HepG2 (cell line): ENCODE measurements at places on chromosomes 5 and 9.

DNA sequence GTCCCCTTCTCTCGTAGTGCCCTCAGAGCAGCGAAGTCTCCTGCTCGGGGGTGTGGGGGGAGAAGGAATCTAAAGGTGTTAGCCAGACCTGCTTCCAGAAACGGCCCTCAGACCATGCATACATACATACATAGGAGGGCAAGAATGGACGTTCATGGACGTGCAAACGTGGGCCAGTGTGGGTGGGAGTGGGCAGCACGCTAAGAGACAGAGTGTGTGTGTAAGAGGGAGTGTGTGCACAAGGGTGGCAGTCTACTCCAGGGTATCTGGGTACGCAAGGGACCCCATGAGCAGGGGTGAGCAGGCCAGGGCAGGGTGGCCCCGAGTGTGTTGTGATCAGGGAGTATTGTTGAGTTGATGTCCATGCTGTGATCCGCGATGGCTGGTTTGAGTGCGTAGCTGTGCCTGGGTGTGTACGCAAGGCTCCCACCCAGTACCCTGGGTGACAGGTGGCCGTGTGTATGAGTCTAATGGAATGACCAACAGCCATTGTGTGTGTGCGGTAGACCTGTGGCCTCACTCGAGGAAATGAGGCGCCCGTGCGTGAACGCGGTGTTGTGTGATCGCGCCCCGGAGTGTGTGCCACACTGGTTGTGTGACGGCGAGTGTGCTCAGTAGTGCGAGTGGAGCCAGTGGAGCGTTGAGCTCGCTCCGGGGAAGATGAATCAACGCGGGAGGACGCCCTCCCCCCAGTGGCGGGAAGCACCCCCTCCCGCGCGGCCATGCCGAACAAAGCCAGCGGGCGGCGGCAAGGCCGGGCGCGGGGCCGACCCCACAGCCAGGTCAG is 826 bp downstream of the GPRIN1 start:
- DNase-seq, result no peak

DNA sequence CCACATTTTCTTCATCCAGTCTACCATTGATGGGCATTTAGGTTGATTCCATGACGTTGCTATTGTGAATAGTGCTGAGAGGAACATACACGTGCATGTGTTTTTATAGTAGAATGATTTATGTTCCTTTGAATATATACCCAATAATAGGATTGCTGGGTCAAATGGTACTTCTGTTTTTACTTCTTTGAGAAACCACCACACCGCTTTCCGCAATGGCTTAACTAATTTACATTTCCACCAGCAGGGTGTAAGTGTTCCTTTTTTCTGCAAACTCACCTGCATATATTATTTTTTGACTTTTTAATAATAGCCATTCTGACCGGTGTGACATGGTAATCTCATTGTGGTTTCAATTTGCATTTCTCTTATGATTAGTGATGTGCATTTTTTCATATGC is 82.2 kb upstream of the RFX3 start:
- DNase-seq, result no peak

DNA sequence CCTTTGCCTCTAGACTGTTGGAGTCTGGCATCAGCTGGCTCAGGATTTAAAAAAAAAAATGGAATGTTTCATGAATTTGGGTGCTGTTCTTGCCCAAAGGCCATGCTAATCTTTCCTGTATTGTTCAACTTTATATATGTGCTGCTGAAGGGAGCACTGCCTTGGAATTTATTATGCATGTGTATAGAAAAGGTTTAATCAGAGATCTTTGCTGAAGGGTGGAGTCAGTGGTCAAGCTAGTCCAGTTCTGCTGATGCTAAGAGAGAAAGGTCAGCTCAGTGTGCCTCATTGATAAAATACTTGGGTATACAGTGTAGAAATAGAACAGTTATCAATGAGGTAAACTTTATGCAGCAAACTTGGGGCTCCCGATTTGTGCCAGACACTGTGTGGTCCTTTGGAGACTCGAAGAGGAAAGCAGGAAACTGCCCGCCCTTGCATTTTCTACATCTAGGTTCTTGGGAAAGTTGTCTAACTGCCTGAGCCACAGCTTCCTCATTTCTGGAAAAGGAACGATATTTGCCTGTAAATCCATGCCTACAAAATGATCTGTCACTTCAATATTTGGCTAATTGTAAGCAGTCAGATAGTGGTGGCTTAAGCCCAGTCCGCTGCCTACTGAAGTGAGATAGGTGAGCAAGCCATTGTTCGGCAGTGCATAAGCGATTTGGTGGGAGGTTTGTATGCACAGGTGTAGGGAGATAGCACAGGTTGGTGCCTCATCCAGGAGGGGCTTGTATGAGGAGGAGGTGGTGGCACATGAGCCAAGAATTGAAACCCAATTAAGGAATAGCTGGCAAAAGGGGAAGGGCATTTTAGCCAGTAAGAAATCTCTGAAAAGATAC is 29.2 kb upstream of the GTF2H2C start:
- DNase-seq, result no peak

- no peak for DNase-seq
These were observed 426.2 kb downstream of the ANXA1 start for GRCh38 chr9:73577848-73578247.

GRCh38 chr5:150918613-150919012 is 13.8 kb upstream of the ZNF300 start:
- no peak for DNase-seq

GRCh38 chr5:131541071-131541470 is 94.0 kb downstream of the RAPGEF6 start:
- no peak for DNase-seq

DNA sequence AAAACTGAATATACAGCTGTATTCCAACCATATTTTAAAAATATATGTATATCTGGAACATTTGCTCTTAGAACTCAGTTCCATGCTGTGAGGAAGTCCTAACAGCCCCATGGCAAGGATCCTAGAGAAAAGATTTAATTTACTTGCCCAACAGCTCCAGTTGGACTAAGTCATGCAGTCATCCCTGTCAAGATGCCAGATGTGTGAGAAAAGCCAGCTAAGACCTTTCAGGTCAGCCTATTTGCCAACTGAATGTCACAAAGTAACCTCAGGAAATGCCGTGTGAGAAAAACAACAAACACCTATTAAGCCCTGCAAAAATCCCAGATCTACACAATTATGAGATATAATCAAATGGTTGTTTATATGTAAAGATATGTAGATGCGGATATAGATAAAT is 416.3 kb downstream of the NR2F1-AS1 start:
- no peak for DNase-seq

DNA sequence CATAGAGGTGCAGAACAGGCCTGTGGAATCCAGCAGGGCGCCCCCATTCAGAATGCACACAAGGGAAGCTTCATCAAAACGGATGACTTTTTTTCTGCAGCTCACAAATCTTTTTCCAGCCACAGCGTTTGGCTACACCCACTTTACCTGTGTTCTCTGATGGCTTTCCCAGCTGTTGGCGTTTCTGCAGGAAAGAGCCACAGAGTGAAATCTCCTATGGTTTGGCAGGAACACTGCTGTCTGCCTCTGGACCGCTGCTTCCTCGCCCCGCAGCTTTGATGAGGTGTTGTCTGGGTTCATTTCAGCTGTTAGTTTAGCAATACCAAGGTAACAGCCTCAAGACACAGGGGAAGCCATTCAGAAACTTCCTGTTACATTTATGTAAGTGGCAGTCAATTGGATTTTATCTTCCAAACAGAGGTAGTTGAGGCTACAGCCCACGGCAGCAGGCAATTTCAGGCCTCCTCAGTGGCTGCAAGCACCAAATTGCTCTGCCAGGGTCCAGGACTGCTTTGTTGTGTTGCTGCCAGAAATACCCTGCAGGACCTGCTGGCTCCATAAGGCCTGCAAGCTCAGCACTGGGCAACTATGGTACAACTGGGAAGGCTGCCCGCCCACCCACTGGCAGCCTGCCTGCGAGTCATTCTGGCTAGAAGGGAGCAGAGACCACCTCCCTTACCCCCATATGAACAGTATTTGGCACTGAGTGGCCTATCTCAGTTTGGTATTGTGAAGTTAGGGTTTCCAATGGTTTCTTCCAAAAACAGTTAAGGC is 96.7 kb downstream of the MVB12B start:
- no peak for DNase-seq

DNA sequence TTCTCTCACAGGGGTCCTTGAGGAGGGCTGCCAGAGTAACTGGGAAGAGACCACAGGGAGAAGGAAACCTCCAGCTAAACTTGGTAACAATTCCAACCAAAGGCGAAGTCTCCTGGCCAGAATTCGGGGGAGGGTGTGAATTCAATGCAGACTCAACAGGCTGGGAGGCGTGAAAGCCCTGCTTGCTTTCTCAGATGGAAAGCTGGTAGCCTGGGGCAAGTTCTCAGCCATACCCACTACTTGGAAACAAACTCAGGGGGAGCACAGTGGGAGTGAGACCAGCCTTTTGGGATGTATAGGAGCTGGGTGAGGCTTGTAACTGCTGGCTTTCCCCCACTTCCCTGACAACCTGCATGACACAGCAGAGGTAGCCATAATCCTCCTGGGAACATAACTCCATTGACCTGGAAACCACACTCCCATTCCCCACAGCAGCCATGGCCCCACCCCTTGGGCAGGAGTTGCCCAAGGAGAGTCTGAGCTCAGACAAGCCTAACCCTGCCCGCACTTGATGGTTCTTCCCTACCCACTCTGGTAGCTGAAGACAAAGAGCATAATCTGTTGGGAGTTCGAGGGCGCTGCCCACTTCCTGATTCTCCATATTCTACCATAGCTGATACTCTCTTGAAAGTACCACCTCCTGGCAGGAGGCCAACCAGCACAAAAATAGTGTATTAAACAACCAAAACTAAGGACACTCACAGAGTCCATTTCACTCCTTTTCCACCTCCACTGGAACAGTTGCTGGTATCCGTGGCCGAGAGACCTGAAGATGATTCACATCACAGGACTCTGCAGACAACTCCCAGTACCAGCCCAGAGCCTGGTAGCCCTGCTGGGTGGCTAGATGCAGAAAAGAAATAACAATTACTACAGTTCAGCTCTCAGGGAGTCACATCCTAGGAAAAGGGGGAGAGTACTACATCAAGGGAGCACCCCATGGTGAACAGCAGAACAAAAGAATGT is 123.8 kb downstream of the FAM170A start:
- no peak for DNase-seq

DNA sequence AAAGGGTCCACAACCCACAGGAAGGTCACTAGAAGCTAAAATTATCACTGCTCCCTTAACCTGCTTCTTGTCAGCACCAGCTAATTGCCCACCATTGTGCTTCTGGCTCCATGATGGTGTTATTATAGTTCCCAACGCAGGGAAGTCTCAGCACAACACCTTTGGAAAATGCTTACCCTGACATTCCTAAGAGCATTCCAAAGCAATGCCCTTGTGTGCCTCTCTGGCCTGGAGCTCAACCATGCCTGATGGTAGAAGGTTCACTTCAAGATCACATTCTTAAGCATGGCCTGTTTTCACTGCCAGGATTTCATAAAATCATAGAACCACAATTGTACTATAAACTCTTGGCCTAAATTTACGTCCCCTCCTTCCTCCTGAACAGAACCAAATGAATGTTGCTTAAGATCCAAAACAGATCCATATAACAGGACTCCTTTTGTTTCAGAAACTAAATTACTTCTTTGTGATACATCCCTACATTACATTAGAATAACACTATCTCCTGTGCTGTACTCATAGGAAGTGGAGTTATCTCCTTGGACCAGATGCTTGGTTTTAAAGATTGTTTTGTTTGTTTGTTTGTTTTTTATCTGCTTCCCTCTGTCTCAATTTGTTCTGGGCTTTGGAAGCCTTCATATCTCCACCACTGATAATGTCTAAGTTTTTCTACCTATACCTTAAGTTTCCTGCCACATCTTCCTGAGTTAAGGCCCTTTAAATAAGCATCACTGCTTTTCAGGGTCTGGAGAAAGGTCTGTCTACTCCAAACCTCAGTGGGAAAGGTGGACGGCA is 32.1 kb downstream of the ARL15 start:
- no peak for DNase-seq

- peak; percentile 40 for DNase-seq
These were observed 12.0 kb downstream of the INIP start for GRCh38 chr9:112705768-112706427.

GRCh38 chr9:20594608-20595007 is 27.7 kb downstream of the MLLT3 start:
- no peak for DNase-seq

DNA sequence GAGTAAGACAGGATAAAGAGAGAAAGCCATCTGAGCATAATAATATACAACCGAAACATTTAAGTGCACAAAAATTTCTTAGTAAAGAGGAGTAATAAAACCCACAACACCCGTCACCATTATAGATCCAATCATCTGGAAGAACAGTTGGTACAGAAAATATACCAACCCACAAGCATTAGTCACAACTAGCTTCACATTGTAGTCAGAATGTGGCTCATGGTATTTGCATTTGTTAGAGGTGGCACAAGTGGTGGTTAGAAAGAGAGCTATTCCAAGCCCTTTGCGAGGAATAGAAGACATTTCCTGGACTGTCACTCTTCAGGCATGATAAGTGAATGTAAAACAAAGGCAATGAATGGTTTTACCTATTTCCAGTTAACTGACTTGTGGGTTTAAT is 677.5 kb upstream of the ST8SIA4 start:
- DNase-seq, result no peak

- DNase-seq, result peak; percentile 78
These were observed at the start of gene CLK4 for GRCh38 chr5:178626484-178627258. TSS of gene CLK4 (minus strand) at chr5:178627050. CDS start at chr5:178623416, 3,634 bp downstream.

DNA sequence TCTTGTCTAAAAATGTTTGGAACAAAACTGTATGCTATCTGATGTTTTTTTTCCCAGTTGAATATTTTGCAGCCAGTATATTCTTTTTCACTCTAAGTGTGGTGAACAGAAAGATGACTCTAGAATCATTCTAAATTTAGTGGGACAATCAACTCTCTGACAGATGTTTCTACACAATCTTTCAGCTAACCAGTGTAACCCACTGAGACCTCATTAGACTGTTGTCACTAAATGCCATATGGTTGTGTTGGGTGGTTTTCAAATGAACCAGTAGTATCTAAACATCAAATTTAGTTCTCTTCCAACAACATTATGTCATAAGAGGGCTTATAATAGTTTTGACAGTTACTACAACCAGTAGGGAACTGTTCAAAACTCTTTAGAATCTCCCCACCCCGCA is 129.6 kb upstream of the PRLR start:
- DNase-seq, result no peak

- DNase-seq, result no peak
These were observed 34.9 kb upstream of the TEK start for GRCh38 chr9:27073841-27074728.

DNA sequence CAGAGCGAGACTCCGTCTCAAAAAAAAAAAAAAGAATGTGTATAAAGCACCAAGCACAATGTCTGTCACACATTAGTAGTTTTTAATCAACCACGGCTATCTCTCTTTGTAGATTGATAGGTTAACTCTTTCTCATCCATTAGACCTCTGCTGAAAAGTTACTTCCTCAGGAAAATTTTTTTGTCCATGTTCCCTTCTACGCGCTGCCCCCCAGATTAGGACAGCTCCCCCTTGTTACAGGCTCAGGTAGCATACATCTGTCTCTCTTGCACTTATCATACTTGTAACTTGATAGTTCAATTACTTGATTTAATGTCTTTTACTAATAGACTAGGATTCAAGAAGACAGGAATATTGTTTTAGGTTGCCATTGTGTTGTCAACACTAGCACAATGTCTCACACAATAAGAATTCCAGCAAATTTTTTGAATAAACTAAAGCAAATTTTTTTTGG is 1.5 kb downstream of the SPDL1 start:
- DNase-seq, result no peak
